Thoracic aorta (tissue), 2 donors: ENCODE measurements at places on chromosomes 5 and 9.

DNA sequence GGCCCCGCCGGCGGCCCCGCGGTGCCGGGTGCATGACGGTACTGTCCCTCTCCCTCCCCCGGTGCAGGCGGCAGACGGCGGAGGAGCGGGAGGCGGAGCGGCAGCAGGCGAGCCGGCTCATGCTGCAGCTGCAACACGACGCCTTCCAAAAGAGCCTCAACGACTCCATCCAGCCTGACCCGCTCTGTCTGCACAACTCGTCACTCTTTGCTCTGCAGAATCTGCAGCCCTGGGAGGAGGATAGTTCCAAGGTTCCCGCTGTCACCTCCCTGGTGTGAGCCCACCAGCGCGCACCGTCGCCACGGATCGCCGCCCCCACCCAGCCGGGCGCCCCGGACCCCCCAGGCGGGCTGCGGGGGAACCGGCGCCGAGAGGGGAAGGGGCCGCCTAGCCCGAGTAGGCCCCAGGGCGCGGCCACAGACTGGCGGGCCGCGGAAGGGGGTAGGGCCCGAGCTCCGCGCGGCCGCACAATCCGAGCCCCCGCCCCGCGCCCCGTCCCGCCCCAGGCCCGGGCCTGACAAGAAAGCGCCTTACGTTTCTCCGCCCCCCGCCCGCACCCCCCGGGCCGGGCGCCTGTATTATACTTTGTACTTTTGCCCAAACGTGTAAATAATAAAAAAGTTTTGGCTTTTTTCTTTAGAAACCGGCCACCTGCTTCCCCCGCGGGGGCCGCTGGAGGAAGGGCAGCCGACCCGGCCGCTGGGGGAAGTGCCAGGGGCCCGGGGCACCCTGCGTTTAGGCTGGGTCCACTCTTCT, 2.5 kb downstream of the TLX3 start:
- DNase-seq, result no peak

GRCh38 chr5:179160584-179160983, 100.4 kb downstream of the ZNF354C start:
- DNase-seq, result no peak

GRCh38 chr5:87099968-87100367, 167.7 kb upstream of the RASA1 start:
- no peak for DNase-seq

- no peak for DNase-seq
Measured at GRCh38 chr5:127425037-127425436, 92.4 kb upstream of the PRRC1 start.

- DNase-seq, result no peak
Measured at GRCh38 chr9:125902214-125902613, 155.0 kb downstream of the PBX3 start.

DNA sequence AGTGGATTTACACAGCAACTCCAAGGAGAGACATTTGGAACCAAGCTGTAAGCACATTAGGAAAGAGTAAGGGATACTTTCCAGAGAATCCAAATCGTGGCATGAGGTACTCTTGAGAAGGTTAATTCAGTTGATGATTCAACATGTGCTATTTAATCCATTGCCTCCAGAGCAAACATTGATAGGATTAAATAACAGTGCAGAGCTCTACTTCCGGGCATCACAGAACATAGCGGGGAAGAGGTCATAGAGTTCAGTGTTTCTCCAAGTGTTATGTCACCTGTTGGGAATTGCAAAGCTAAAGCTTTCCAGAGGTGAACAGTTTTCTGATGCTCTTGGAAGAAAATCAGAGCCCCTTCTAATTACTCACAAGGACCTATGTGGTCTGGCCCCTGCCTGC, 127.5 kb downstream of the PPP2R2B start:
- DNase-seq, result no peak

DNA sequence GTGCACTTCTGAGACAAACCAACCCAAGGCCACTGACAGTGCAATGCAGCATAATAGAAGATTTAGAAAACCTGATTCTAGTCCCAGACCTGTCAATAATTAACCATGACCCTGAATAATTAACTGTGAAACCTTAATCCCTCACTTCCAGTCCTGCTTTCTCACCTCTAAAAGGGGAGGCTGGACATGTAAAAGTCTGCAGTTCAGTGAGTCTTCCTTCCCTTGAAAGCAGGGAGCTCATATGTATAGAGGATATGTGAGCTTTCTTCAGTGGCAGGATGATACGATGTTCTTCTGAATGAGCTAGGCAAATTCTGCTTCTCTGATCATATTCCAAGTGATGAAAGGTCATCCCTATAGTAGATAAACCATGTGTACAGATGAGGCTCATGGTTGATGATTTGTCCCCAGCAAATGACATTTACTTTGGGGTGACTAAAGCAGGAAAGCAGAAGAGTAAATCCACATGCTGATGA, 2.9 kb downstream of the KCNV2 start:
- DNase-seq, result no peak

DNA sequence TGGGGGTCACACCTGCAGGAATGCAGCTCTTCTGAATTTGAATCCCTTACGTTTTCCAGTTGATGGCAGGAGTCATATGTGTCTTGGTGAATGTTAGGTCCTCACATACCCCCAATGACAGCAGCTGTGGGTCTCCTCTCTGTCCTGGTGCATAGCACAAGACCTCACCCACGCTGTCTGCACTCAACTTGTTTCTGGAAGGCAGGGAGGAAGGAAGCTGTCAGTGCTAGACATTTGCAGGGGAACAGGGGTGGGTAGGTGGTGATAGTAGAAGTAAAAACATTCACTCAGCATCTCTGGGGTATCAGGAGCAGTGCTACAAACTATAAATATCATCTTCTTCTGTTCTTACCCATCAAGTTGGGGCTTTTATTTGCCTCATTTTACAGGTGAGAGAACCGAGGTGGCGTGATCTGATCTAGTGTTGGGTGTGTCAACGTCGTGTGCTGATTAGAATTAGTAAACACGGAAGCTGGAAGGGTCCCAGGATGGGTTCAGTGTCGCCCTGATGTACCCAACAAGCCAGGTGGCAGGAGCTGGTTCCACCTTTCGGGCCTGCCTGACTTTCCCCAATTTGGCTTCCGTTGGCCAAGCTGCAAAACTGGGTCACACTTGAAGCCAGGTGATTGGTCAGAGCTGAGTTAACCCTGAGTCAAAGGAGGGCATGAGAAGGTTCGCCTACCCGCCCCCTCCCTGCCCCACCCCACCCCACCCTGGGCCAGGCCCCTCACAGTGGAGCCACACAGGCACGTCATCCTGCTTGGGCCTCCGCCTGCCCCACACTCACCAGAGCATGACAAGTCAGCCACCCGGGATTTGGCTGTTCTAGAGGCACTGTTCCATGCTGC, 15.8 kb downstream of the ERGIC1 start:
- no peak for DNase-seq

DNA sequence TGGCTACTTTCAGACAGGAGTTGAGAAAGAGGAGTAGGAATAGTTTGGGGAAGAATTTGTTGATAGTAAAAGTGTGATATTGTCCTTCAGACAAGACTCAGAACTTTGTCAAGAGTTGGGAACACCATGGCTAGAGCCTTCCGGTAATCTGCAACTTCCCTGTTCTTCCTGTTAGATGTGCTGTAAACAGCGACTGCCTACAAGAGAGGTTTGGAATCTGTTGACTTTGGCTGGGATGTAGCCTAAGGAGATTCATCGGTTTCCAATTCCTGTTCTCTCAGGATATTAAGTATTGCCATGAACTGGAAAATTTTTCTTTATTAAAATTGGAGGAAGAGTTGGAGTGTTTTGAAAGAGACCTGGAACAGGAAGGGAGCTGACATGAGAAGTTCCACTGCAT, 43.9 kb downstream of the ARHGAP26 start:
- no peak for DNase-seq

GRCh38 chr5:23235246-23235645, 272.2 kb upstream of the PRDM9 start:
- no peak for DNase-seq

DNA sequence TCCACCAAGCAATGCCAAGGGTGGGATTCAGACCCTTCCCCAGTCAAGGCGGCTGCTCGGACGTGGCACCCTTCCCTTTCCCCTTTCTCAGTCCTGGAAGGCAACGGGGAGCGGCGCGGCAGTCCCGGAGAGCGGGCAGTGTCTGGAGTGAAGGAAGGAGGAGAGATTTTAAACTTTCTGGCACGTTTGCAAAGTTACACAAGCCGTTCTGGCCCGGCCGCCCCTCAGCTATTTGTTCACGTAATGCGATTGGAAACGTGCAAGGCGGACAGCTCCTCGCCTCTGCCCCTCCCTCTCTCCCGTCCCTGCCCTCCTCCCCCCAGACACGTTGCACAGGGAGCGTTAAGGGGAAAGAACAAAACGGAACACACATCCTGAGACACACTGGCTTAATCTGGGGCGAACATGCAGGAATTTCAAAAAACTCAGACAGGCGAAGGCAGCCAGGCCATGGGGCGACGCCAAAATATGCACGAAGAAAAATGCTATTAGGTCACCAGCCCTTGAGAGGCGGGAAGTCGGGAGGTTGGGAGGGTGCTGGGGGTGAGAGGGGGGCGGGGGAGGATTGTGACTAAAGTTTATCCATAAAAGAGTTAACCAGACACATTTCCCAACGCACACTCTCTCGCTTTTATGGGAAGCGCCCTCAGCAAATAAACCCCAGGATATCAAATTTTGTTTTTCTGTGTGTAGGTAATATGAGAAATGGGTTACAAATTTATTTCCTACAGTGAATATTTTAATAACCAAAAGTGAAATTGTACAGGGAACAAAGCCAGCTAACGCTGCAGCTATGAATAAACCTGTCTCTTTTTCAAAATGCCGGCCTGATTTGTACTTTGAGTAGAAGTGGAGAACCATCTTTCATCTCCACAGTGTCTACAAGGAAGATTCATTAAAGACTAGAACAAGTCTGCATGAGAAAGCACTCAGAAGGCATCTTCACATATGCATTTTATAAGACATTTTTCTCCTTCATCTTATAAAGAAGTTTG, at the start of gene LOX:
TSS of gene LOX (minus strand) at position 144 of the 995 bp plus-strand sequence. CDS start 274 bp downstream, outside the sequence.
- DNase-seq, result peak; percentile 64
